ENCODE measurements at places on chromosomes 4 and X.

DNA sequence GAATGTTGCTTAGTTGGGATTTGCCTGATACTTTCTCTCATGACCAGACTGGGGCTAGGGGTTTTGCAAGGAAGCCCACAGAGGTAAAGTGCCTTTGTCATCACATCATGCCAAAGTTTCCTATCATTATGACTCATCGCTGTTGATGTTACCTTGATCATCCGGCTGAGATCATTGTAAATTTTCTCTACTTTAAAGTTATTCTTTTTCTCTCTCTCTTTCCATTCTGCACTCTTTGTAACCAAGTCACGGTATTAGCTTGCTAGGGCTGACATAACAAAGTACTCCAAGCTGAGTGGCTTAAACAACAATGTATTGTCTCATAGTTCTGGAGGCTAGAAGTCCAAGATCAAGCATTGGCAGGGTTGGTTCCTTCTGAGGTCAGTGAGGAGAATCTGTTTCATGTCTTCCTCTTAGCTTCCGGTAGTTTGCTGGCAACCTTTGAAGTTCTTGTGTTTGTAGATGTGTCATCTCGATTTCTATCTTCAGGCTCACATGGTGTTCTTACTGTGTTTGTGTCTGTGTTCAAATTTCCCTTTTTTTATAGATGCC lies 113.0 kb downstream of the DTHD1 start:
- DNase-seq, result no peak

GRCh38 chr4:15343000-15343399 lies 84.8 kb upstream of the C1QTNF7 start:
- no peak for DNase-seq

GRCh38 chr4:45750721-45751120 lies 373.1 kb downstream of the GABRG1 start:
- DNase-seq, result no peak

DNA sequence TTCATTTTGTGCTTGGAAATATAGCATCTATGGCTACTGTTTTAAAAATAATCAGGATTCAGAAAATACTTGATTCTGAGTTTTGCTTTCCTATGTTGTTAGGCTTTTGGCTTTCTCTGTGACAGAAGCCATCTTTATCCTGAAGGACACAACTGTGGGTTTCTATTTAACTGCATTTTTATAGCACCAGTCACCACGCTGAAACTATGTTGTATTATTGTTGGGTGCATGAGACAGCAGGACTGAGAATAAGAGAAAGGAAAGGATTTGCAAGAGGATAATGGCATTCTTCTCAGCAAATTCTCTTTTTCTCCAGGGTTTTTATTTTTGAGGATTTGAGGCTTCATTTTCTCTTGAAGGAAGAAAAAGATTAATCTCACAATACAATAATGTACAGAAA lies 10.1 kb upstream of the NEUROG2 start:
- no peak for DNase-seq

DNA sequence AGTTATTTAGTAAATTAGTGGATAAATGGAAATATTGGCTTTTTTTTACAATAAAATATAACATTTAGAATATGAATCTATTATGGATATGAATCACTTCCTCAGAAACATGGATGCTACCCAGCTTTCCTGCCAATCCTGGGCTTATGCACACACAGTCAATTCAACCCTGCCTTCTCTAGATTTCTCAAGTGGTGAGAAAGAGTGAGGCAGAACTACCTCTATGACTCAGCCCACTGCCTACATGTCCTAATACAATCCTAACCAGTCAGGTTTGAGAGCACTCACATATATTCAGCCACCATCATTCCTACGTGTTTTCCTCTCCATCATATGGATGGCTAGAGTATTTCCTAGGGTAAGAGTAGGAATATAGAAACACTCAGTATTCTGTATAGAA lies 91.1 kb upstream of the ANKRD50 start:
- DNase-seq, result no peak

- DNase-seq, result peak; percentile 41
Measured at GRCh38 chrX:153381684-153382532, 19.2 kb downstream of the PNMA6E start.

GRCh38 chr4:107631560-107631959 lies 88.5 kb downstream of the PAPSS1 start:
- no peak for DNase-seq

DNA sequence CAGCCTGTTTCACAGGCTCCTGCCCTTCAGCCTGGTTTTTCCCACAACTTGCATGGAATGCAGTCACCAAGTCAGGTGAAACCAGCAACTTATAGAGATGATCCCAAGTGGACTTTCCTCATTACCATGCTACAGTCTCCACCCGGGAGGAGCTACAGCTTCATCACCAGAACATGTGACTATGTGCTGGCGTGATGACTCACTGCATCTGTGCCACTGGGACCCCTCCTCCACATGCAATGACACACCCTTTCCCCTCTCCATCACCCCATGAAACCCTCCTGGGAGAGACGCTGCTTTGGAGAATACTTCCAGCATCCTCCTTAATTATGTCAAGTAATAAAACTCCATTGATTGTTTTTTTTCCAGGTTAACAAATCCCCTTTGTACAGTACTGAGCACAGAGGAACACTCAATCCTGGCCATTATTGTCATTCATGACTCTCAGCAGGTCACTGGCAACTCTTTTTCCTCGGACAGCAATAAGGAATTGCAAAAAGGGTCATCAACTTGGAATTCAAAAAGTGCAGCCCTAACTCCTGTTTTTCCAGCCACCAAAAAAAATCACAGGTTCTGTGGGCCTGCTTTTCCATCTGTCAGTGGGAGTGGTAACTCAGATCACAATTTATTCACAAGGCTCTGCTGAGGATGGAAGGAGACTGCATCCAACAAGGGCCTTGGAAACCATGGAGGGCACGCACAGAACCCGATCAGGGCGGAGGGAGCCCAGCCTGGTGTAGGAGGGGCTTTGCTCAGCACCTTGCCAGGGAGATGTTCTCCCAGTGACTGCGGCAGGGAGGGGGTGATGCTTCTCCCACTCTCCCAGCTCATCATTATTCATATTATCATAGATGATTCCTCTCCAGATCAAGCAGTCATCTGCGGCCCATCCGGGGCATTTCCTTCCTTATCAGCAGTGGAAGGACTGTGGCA lies 17.4 kb downstream of the QDPR start:
- no peak for DNase-seq

- DNase-seq, result no peak
Measured at GRCh38 chrX:80021621-80022020, 7.1 kb downstream of the TBX22 start.

DNA sequence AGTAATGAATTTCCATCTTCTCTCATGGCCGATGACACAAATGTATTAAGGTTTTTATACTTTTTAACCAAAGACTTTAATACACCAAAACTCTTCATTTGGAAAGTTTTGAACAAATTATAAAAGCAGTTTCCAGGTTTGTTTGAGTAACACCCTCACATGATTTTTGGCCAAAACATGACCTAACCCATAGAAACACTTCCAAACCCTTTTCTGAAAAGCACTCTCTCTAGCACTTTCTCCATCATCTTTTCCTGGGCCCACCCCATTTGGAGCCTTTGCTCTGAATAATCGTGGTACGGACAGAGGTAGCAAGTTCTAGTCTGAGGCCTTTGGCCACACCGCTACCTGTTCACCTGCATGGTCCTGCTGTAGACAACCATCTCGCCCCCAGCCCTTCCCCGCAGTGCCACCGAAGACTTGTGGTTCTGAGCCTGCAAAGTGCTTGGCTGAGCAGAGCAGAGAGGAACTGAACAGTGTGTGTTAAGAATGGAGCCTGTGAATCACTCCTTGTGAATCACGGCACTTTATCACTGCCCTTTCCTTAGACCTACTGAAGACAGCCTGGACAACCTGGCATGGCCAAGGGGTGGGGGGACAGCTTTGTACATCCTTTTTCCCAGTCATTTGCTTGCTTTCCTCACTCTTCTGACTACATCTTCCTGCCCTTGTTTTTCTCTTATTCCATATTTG lies 181.8 kb downstream of the PTTG2 start:
- no peak for DNase-seq

DNA sequence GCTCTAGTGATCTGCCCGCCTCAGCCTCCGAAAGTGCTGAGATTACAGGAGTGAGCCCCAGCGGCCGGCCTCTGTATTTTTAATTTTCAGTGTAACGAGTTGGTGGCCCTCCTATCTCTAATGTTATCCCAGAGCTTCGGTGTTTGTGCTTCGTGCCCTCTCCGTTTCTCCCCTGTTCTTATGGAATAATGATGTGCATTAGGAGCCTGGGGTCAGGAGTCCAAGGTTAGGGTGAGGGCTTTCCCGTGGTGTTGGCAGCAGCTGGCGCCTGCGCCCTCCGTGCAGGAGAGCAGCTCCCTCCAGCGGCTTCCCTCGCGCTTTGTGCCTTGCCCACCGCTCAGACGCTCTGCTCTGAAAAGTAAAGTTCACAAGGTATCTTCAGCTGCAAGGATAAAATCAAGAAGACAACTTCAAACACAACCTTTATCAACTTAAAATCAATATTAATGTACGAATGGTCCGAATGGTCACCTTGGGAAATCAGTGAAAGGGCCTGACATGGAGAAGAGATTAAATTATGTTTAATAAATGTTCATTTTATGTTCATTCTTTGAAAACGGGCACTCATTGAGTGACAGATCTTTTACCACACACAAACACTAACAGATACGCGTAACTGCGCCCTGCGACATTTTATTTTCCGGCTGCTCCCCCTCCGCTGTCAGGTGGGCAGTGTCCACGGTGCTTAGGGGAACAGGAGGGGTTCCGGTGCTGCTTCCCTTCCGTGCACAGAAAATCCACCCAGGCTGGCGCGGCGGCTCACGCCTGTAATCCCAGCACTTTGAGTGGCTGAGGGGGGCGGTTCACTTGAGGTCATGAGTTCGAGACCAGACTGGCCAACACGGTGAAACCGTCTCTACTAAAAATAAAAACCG lies 62.4 kb downstream of the TRAPPC11 start:
- DNase-seq, result no peak

DNA sequence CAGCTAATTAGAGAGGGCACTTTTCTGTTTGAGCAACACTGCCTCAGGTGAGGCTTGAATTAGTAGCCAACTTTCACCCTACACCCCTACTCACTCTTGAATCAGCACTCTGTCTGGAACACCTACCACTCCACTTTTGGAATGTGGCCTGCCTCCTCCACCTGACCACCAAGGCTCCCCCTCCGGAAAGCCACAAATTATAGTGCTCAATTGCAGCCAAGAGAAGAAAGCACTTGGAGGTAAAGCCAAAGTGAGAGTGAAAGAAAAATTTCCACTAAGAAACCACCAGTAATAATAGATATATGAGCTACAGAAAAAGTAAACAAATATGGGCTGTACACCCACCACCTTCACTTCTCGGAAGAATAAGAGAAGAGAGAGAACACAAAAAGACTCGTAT lies 41.1 kb downstream of the PPP3CA start:
- no peak for DNase-seq

GRCh38 chr4:89413518-89413917 lies 105.9 kb upstream of the GPRIN3 start:
- no peak for DNase-seq

- DNase-seq, result no peak
Measured at GRCh38 chr4:187687697-187688096, 307.9 kb upstream of the ZFP42 start.

- DNase-seq, result no peak
Measured at GRCh38 chr4:168594121-168594520, 97.3 kb downstream of the PALLD start.

DNA sequence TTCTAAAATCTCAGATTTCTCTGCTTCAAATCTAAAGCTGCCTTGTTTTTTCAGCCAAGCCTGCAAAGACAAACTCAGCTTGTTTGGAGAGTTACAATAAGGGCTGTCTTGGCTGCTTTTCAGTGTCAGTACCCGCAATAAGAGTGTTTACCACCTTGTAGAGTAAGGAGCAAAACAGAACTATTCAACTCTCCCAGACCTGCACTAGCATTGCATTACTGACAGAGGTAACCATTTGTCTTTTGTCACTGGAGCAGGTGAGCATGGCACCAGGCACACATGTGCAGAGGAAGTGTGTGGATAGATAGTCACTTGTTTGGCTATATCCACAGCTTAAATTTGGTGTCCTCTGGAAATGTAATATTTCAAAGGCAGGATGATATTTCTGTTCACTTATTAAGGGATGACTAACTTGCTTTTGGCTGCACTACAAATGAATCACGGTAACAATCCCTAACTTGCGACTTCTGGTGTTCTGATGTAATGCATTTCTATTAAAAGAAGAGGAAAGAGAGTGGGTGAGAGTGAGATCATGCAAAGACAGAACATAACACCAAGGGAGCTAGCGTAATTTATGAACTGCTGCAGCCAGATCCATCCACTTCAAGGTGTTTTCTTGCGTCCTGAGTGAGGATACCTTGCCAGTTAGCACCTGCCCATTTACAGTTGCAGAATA lies 38.6 kb downstream of the PTCHD1 start:
- no peak for DNase-seq

DNA sequence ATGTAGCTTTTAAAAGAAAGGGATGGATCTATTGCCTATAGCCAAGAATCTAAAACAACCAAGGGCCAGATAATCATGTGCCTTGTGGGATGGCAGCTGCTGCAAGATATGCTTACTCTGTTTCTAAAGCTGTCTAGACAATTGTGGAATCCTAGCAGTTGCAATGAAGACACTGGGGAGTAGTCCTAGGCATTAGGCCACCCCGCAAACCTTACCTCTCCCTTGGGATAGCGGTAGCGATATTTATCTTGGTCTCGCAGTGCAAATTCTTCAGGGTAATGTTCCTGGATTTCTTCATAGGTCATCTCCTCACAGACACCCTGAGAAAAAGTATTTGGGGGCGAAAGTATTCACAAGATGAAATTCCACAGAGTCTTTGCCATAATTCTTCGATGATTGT lies 24.6 kb downstream of the TRO start:
- DNase-seq, result no peak

- no peak for DNase-seq
Measured at GRCh38 chr4:120731561-120731960, 191.0 kb downstream of the PRDM5 start.

GRCh38 chr4:102546635-102547034 lies 45.5 kb downstream of the NFKB1 start:
- no peak for DNase-seq

DNA sequence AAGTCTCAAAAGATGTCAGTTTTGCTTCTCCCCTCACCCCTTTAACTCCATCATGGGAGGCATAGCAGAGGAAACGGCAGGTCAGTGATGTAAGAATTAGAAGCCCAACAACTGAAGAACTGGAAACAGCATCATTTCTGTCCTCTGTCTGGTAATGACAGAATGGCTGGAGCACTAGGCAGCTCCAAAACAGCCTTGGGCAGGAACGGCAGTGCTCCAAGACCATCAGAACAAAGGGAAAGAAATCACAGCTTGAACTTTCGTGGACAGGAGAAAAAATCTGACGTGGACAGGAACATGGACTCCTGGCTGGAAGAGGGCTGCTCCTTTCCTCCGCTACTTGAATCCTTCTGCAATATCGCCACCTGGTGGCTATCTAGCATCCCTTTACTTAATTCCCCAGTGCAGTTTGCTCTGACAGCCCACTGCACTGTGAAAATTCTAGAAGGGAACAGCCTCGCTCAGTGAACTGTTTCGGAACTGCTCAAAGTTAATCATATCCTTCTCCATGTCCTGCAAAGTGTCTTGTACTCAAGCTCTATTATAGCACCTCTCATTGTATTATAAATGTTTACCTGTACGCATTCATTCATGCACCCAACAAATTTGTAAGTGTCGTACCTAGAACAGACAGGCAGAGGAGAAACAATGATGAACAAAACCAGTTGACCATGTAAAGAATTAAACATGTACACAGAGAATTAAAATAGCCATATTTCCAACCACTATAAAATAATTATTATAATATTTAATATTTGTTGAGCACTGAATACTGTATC lies 20.4 kb downstream of the SLC25A53 start:
- peak; percentile 64 for DNase-seq

GRCh38 chr4:169940460-169940859 lies 85.7 kb downstream of the MFAP3L start:
- no peak for DNase-seq

All from NCI-H2171 (cell line).